ENCODE measurements at places on chromosomes 2 and 18.

- no peak for DNase-seq
Observed at GRCh38 chr2:21501376-21502027, 377.7 kb downstream of the TDRD15 start.

- no peak for DNase-seq
Observed at GRCh38 chr2:18598848-18599484, 9.6 kb upstream of the NT5C1B start.

- DNase-seq, result no peak
Observed at GRCh38 chr2:54048117-54048785, 67.2 kb upstream of the ACYP2 start.

DNA sequence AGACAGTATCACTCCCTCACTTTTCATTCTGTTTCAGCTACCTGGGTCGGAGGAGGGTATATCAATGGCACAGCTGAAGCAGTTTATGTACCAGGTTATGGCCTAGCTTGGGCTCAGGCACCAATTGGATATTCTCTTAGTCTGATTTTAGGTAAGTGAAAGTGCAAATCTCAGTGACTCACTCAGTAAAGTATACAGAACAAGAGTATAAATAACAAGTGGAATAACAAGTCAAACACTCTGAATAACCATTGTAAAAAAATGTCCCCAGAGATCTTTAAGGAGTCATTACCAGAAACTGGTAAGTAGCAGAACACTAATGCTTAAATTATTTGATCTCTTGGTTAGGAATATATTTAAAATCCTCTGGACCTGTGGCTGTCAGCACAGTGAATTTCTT lies 5.7 kb downstream of the SLC5A7 start:
- DNase-seq, result no peak

DNA sequence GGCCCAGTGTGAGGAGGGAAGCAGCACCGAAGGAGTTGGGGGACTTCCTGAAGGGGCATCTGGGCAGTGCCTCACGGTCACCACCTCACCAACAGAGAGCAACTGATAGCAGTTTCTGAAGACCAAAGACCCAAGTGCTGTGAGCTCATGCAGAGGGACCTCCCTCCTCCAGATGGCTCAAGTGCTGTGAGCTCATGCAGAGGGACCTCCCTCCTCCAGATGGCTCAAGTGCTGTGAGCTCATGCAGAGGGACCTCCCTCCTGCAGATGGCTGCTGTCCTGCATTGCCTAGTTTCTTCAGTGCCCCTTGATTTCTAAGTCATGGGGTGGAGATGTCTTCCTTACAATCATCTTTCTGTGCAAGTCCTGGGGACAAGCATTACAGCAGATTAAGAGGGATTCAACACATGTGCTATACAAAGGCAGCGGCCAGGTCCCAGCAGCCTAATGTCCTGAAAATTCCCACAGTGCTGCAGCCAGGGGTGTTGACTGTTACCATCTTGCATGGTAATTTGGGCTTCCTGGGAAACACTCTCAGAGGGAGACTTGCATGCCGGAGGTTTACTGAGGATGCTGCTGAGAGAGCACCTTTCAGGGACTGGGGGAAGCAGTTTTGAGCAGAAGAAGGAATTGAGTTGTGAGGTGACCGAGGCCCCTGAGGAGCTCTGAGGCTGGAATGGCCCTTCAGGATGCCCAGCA lies 409.3 kb downstream of the GALR1 start:
- no peak for DNase-seq

DNA sequence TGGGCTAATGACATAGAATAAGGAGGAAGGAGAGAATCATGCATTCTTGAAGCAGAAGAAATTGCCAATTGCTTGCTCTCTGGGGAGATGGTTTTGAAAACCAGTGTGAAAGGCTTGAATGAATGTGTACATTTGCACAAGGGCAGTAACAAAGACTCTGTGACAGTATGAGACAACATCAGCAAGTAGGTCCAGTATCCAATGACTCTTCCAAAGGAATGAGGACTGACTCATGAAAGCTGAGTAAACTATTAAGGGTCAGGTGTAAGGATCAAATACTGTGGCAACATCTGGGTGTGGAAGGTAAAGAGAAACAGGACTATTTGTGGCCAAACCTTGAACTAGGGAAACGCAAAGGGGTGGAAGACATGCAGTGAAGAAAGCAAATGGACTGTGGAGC lies 886.0 kb upstream of the CHAC2 start:
- no peak for DNase-seq

GRCh38 chr18:21958707-21959450 lies 210.5 kb upstream of the GATA6 start:
- peak; percentile 1 for DNase-seq

DNA sequence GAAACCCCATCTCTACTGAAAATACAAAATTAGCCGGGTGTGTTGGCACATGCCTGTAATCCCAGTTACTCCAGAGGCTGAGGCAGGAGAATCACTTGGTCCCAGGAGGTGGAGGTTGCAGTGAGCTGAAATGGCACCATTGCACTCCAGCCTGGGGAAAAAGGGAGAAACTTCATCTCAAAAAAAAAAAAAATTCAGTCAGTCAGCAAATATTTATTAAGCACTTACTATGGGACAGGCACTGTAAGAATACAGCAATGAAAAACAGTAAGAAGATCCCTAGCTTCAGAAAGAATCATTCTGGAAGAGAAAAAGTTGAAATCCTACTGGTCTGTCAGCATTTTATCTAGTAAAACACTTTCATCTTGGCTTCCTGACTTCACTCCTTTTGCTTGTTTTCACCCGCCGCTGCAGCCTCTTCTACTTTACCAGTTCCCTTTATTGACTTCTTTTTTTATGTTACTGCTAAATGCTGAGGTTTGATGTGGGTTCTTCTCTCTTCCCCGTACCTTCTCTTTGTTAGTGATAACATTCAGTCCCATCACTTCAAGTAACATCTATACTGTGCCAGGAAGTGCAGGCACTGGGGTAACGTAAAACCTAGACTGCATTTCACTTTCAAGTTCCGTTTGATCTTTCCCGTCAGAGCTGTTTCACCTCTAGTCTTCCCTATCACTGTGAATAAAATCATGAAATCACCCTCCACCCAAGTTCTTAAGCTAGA lies 10.8 kb upstream of the TAF4B start:
- DNase-seq, result no peak

- peak; percentile 58 for DNase-seq
Observed at GRCh38 chr2:68287580-68288441, 31.9 kb downstream of the CNRIP1 start.

- DNase-seq, result no peak
Observed at GRCh38 chr18:58924473-58924872, 59.8 kb downstream of the ZNF532 start.

GRCh38 chr2:126100962-126101361 lies 555.0 kb upstream of the GYPC start:
- DNase-seq, result no peak

DNA sequence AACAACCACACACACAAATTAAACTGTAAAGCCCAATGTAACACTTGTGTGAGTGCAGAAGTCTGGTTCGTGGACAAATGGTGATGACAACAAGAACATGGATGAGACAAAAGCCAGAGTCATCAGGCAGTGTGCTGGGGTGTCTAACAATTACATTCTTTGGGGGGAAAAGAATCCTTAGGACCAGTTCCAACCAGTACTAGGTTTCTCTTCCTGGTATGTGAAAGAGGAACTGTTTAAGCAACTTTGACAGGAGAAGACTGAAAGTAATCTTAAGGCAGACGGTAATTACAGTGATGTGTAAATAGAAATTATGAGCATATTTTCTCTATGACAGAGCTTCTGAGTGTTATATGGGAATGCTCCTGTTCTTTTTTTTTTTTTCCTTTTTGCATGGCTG lies 133.4 kb downstream of the AFF3 start:
- no peak for DNase-seq

DNA sequence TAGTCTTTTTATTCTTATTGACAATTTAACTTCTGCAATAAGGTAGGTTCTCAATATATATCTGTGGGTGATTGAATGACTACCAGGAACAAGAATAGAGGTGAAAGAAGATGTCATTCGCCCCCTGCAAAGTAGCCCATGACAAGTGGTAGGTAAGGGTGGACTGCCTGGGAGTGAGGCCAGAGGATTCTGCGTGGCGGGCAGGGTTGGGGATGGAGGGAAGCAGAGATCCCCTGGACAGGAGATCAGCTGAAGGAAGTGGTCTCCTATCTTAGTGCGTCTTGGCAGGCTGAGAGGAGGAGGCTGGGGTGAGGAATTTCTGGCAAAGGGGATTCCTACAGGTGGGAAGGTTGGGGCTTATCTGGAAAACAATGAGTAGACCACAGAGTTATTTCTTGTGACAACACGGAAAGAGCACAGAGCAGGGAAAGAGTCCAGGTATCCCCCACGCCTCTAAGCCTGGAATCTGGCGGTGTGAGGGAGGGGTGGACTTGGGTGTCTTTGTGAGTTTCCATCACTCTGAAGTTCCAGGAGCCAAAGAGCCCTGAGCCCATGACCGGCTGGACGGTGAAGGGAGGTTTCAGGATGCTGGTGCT lies 21.5 kb upstream of the MYCN start:
- DNase-seq, result no peak

DNA sequence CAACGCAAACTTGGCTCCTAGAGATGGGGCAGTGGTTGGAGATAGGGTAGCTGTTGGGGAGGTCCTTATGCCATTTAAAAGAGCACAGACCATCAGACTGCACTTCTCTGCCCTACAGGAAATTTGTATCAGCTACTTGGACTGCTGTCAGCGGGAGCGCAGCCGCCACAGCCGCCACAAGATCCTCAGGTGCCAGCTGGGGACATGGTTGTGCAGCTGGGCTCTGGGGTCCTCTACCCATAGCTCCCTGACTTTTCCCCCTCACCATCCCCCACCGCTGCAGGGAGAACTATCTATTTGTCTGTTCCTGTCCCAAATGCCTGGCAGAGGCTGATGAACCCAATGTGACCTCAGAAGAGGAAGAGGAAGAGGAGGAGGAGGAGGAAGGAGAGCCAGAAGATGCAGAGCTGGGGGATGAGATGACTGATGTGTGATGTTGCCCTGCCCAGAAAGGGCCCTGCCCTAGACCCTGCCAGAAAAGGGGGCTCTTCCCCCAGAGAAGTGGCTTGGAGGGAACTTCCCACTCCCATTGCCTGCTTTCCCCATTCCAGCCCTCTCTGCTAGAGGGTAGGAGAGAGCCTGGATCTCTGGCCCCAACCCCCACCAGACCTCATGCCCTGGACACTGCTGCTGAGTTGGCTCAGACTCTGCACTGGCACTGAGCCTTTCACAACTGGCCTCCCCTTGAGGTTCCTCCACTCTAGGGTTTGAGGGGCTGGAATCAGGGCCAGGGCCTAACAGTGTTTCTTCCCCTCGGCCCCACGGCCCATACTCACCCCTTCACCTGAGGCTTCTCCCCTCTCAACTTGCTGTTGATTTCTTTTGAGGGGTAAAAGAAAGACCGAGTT lies 7.3 kb downstream of the PRADC1 start:
- no peak for DNase-seq

DNA sequence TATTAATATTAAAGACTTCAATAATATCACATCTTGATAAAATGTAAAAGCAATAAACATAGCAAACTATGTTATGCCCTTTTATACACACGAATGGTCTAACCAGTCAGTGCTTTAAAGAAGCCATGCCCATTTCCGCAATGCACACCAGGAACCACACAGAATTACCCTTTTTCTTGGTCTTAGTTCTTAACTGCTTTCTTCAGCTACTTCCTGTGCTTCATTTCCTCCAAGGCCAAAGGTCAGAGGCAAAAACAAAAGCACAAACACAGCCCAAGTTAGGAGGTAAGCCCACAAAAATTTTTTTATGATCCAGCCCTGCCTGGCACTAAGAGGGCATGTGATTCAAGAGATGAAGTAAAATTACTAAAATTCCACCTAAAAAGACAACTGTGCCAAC lies 267.2 kb downstream of the FBXO15 start:
- DNase-seq, result no peak

GRCh38 chr2:236558036-236558435 lies 11.6 kb upstream of the ACKR3 start:
- peak; percentile 56 for DNase-seq

DNA sequence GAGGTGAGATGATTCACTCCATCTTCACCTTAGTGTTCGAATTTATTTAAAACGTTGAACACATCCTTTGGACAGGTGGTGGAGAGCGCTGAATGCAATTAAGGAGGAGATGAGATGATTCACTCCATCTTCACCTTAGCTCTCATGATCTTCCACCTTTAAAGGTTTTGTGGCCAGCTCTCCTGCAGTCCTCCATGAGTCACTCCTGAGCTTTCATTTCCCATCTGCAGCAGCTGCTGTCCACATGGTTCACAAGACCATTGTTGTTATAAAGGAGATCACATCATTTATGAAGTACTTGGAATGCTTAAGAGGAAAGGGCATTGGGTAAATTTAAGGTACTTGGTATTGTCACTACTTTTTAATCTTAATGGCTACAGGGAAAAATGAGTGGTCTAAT lies 298.5 kb downstream of the PAX3 start:
- DNase-seq, result no peak

- DNase-seq, result no peak
Observed at GRCh38 chr2:105803773-105804172, 59.1 kb downstream of the NCK2 start.

GRCh38 chr2:21759819-21760218 lies 636.1 kb downstream of the TDRD15 start:
- no peak for DNase-seq

DNA sequence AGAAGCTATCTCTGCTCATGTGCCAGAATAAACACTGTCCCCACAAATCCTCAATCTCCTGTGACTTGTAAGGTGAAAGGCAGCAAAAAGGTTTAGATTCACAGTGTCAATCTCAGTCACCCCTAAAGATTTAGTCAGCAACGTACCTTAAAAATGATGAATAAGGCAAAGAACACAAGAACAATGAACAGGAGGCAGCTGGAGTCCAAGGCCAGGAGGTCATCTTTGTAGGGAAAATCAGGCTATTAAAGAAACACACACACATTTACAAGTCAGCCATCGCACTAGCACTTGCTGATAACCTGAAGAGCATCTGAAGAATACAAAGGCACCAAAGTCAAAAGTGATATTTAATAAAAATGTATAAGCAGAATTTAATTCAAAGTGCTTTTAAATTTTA lies 16.6 kb downstream of the LAPTM4A start:
- no peak for DNase-seq

DNA sequence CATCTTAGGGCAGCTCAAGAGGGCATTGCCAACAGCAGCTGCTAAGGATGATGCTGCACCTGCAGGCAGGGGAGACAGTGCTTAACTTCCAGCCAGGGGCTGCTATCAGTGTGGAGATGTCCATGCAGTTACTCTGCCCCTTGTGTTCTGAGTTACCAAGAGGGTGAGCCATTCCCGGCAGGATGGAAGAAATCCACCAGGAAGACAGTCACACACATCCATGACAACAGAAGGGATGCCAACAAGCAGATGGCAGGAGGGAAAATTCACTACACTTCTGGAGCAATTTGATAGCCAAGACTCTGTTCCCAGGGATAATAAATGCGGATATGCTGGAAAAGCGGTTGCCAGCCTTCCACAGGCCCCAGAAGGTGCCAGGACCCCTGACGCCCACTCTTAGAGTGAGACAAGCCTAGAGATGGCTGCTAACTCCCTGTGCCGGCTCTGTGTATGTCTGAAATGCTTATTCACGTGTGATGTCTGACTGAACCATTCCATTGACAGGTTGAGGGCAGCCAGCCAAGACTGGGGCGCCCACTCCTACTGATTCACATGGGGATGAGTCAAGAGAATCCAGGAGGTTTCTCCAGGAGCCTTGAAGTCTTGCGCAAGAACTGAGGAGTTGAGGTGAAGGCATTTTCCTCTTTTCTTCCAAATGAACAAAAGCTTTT lies 24.5 kb downstream of the LOXHD1 start:
- no peak for DNase-seq
